NAMALWA (cell line): ENCODE measurements at places on chromosomes 11 and 22.

DNA sequence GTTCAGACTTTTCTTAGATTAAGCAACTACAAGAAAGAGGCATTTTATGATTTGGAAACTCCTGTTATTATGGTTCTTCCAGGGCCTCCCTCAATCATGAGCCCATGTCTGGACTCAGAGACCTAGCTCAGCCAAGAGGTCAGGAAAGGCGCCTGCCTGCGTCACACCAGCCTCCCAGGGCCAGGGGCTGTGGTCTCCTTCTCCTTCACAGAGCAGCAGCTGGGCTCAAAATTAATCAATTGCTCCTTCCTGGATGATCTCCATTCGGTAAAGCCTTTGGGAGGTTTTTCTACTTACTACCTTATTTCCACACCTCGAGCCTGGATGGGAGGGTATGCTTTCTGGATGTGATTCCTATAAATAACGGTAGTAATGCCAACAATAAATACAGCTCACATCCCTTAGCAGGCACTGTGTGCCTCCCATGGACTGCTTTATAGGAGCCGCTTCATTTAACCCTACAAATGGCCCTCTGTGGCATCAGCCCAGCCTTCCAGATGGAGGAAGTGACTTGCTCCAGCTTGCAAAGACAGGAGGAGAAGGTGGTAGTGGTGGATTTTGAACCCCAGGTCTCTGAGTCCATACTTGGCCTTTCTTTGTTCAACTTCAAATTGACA lies 1445.6 kb downstream of the TBC1D22A start:
- DNase-seq, result no peak

- no peak for DNase-seq
Measured at GRCh38 chr22:31623592-31624304, 38.3 kb downstream of the PISD start.

DNA sequence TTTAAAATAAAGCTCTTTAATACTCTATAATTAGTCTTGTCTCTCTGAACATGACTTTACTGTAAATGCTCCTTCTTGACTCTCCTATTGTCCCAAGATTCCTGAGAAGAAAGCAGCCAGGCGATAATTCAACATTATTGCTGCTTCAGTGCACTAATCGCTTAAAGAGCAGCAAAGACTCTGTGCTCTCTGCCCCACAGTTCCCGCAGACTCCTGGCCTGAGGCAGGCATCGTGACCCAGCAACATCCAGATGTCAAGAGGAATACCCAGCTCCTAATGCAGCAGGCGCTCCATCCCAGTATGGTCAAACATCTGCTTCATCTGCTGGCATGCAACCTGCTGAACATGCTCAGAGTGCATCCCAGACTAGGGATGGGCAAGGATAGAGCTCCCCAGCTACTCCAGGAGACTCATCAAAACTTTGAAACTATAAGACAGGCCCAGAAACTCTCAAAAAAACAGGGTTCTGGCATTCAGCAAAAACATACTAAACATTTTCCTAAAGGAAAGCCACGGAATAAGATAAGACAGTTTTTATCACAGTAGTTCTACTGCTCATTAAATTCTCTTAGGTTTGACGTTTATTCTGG lies 270.0 kb downstream of the SOX6 start:
- no peak for DNase-seq

DNA sequence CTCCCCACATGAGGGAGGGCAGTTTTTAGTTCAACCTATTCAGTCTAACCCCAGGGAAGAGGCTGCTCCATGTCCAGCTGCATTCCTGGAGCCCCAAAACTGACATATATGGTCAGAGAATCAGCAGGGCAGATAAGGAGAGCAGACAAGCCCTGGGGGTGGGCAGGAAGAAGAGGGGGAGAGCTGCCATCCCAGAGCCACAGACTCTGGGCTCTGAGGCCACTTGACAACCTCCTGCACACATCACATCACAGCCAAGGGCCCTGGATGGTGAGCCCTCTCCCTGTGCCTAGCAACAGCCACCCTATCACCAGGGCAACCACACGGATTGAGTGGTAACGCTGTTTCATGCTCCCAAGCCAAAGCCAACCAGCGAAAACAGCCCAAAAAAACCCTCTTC lies 3.1 kb downstream of the ARHGAP1 start:
- DNase-seq, result no peak

- no peak for DNase-seq
Measured at GRCh38 chr22:28574159-28574788, 105.4 kb downstream of the TTC28 start.

DNA sequence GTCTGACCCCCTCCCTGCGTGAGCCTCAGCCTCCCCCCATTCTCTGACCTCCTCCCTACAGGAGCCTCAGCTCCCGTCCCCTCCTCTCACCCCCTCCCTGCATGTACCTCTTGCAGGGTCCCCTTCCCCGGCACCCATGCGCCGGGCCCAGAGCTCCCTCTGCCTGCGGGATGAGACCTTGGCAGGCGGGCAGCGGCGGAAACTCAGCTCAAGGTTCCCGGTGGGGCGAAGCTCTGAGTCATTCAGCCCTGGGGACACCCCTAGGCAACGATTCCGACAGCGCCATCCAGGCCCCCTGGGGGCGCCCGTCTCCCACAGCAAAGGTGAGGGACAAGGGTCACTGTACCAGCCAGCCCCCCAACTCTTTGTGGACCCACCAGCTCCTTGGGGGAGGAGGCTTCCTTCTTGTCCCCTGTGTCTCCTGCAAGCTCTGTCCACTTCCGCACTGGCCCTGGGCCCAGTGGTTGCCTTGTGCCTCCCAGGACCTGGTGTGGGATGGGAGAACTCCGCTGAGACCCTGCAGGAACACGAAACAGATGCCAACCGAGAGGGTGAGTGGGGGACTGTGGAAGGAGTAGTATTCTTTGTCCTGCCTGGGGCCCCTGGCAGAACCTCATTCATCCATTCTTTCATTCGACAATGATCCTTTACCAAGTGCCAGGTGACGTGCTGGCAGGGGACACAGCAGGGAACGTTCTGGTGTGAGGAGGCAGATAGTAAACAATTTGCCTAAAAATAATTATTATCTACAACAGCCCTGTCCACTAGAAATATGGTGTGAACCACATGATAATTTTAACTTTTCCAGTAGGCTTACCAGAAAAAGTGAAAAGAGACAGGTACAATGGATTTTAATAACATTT lies 3.7 kb upstream of the RPS6KA4 start:
- DNase-seq, result peak; percentile 62

DNA sequence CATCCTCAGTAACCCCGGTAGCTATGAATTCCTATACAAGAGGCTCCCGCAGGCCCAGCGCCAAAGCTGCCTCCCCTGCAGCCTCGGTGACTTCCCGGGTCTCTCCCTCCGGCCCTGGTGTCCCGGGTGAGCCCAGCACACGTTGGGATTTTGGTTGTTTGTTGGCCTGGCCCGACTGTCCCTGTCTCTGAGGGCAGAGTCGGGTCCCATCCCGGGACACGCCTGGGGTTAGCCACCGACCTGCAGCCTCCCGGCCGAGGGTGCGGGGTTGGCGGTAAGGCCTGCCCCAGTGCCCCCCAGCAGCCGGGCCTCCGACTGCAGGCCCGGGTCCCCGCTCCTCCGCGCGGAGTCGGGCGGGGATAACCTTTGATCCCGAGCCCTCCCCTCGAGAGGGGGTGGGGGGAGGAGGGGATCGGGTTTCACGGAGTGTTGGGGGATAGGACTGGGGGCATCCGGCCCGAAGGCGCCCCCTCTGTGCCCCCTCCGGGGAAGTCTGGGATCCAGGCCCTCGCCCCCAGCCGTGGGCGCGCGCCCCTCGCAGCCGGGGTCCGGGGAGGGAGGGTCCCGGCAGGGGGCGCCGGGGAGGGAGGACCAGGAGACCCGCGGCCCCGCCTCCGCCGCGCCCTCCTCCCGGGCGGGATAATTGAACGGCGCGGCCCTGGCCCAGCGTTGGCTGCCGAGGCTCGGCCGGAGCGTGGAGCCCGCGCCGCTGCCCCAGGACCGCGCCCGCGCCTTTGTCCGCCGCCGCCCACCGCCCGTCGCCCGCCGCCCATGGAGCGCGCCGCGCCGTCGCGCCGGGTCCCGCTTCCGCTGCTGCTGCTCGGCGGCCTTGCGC lies at the start of gene FBLN1:
TSS of gene FBLN1 (plus strand) at position 669 of the 835 bp plus-strand sequence. CDS start at position 772, 103 bp downstream.
- DNase-seq, result no peak

DNA sequence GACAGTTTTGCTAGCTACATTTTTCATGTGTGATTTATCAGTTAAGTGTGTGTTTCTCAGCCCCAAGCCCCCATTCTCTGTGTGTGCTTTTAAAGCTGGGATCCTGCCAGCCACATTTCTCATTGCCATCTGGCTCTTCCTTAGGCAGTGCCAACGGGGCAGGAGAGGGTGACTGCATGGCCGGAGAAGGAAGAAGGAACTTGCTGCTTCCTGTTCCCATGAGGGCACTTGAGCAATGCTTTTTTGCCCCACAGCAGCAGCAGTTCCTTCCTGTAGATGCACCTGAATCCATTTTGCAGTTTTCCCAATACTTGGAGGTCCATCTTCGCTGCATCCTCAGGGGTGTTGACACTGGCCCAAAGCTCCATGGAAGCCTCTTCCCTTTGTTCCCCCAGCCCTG lies 37.5 kb downstream of the TNRC6B start:
- peak; percentile 35 for DNase-seq

GRCh38 chr11:132312161-132312560 lies 941.7 kb downstream of the NTM start:
- DNase-seq, result no peak
